Activated CD4-positive, alpha-beta T cell treated with anti-CD3 and anti-CD28 coated beads for 36 hours (primary cell): ENCODE measurements at places on chromosomes 11 and 22. TPM values are rescaled to one million over a fixed set of nuclear protein-coding genes. Genes with fewer than 3 reads are reported as not detected.

The OR2AT4 gene
- not detected for total RNA-seq

The EHD1 gene
- total RNA-seq = 73.6 TPM

The LINC01488 gene
- not detected for total RNA-seq

The POLR3H gene
- total RNA-seq = 24.6 TPM

The TMEM191B gene
- 0.72 TPM for total RNA-seq

The MS4A12 gene
- total RNA-seq = not detected
